ENCODE measurements at places on chromosomes 16 and 17. TPM values are rescaled to one million over a fixed set of nuclear protein-coding genes. Genes with fewer than 3 reads are reported as not detected.

C17orf100 gene
- polyA plus RNA-seq: 12.3 TPM

PRSS27 gene
- 5.2 TPM for polyA plus RNA-seq

NOXO1 gene
- 4.6 TPM for polyA plus RNA-seq

HNF1B gene
- 0.61 TPM for polyA plus RNA-seq

ESRP2 gene
- 1.8 TPM for polyA plus RNA-seq

MYO18A gene
- polyA plus RNA-seq: 55.9 TPM

ITGAD gene
- polyA plus RNA-seq: not detected

BAIAP2 gene
- polyA plus RNA-seq: 87.8 TPM

SIRT7 gene
- 15.7 TPM for polyA plus RNA-seq

WNT9B gene
- polyA plus RNA-seq: not detected

DNA sequence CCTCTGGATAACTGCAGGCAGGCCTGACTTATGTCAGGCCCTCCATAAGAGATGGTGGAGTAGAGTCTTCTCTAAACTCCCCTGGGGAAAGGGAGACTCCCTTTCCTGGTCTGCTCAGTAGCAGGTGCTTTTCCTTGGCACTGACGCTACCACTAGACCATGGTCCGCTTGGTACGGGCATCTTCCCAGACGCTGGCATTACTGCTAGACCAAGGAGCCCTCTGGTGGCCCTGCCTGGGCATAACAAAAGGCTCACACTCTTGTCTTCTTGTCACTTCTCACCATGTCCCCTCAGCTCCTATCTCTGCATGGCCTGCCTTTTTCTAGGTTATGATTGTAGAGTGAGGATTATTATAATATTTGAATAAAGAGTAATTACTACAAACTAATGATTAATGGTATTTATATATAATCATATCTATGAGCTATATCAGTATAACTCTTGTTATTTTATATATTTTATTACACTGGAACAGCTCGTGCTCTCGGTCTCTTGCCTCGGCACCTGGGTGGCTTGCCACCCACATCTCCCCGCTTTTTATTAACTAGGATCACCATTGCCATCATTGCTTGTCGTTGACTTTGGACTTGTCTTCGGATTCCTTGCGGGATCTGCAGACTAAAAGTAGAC, 59.8 kb upstream of the ARL4D start:
- peak; percentile 92 for DNase-seq

GRCh38 chr16:2250652-2251295, 613 bp downstream of the ECI1 start:
- peak; percentile 4 for DNase-seq

GRCh38 chr17:348692-349425, 3.7 kb downstream of the RPH3AL start:
- DNase-seq: no peak

DNA sequence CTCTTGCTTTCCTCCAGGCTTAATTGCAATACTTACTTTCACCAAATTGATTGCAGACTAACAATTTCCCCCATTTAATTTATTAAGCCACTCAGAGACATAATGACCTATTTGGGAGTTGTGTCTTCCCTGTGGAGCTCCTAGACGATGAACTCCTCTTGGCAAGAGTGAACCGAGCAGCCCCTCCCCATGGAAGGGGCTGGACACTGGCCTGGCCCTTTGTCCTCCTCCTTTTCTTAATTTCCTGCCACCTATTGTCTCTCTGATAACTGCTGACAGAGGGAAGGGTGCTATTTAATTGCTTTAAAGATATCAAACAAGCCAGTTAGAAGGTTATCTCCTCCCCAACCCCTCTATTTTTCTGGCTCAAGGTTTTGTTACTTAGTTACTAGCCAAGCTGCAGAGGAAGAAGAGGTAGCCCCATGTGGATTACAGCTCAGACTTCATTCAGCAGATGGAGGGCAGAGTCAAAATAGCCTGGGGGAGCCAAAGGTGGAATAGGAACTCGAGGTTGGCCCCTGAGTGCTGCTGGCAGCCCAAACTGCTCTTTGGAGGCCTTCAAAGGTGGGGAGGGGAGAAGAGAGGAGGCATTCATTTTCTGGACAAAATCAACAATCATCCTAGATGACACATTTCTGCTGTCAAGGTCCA, 3.7 kb upstream of the SSTR2 start:
- no peak for DNase-seq

DNA sequence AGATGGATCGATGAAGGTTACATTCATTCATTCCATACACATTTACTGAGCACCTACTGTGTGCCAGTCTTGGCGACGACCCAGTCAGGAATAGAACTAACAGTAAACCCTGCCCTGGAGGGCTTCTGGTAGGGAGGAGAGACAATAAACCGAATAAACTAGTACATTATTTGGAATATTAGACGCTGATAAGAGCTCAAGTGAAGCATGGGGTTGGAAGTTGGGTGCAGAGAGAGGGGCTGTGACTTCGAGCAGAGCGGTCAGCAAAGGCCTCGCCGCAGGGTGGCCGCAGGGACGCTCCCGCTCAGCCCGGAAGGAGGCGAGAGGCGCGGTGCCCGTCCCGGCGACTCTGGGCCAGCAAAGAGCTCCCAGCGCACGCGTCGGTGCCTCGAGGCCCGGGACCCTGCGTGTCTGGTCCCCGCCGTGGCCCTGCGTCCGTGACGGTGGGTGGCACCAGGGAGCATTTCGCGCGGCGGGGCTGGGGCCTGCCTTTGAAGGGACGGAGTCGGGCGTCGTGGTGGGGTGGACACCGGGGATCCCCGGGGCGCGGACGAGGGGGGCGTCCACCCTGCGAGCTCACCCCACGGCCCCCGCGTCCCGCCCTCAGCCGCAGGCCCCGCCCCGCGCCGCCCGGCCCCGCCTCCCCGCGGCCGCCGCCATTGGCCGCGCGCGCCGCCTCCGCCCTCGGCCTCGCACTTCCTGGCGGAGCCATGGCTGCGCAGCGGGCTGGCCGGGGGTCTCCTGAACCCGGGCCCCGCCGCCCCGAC, at the start of gene KLHL36:
Gene KLHL36 (plus strand): TSS at position 684 of the 767 bp plus-strand sequence. CDS start 2,357 bp downstream, outside the sequence.
- peak; percentile 81 for DNase-seq

GRCh38 chr17:36686123-36686669, 84.8 kb downstream of the MRM1 start:
- no peak for DNase-seq

DNA sequence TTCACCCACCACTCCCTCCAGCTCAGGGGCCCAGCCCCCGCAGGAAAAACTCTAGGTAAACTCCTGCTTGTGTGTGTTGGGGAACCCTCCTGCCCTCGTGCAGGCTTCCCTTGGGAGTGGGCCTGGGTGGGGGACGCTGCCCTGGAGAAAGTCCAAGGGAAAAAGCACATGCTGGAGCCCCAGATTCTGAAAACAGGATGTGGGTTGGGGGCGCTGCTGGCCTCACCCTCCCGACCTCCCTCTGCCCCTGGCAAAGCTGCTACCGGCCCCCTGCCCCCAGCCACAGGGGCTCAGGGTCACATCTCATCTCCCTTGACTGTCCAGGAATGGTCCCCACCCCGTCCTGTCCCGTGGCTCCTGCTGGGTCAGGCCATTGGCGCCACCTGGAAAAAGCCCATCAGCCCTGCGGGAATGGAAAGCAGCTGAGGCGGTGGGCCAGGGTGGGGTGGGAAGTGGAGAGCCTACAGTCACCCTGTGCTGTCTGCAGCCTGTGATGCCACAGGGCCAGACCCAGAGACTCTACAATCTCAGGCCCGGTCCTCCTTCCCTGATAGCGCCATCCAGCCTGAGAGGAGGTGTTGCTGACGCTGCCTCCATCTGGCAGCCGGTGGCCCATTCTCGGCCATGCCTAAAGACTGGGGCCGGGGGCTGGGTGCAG, 2.5 kb upstream of the GJD3 start:
- no peak for DNase-seq

GRCh38 chr17:8384801-8385378, 1.9 kb upstream of the RPL26 start:
- DNase-seq: no peak

DNA sequence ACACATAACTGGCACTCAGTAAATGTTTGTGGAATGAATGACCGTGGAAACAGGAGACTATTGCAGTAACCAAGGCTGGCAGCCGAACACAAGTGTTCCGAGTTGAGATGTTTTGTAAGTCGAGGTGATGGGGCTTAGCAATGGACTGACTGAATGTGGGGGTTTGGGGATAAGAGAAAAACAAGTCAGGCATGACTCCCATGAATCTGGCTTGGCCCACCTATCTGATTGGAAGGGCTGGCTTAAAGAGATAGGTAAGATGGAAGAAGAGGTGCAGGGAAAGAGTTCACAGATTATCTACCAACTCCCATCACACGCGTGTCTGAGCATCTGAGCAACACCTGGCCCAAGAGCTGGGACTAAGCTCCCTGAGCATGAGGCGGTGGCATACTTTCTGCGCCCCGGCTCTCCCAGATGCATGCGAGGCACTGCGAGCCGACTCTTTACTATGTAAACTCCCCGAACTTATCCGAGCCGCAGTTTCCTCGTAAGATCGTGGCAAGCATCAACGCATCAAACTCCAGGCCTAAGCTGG, 539 bp downstream of the IFT20 start:
- DNase-seq: no peak

GRCh38 chr16:17273142-17273561, 197.6 kb downstream of the XYLT1 start:
- no peak for DNase-seq

DNA sequence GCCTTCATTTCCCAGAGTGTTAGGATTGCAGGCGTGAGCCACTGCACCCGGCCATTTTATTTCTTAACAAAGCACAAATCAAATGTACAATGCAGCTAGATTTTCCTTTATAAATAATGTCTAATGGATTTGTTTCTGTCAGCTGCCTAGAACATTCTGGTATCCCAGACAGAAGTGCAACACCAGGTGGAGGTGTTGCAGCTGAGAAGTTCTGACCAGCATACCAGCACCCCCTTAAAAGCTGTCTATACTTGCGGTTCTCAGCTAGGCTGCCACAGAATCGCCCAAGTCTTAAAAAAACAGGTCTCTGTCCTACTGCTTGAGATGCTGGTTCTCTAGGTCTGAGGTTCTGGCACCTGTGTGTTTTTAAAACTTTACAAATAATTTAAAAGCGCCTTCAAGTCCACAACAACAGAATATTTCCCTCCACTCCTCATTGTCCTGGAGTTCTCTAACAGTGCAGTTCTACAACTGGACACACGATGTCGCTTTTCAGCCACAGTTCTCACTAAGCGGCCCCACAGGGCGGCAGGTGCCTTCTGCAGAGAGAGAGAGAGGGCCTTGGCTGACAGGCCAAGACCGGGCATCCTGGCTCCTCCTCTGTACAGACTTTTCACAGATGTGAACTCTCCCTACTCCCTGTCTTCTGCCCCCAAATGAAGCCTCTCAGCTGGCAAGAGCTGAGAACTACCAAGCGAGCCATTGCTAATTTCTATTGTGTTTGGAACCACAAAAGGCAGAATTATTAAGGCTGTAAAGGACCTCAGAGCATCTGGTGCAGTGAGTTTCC, 32.6 kb upstream of the MEOX1 start:
- peak; percentile 96 for DNase-seq

DNA sequence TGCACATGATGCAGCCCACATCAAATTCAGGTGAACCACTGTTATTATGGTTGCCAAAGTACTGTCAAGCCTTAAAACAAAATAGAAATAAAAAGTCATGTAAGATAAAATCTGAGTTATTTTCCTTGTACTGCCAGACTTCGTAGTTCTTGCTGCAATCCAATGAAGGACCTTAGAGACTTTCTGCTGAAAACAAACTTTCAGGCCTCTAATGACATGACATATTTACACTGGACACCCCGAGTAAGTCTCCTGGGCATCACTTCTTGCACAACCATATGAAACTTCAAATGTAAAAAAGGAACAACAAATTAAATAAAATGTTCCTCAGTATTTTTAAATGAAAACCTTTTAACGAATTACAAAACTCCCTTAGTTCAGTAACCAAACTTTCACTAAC, 66.7 kb downstream of the TOX3 start:
- no peak for DNase-seq

- DNase-seq: no peak
Observed at GRCh38 chr16:65314627-65315008, 192.8 kb upstream of the CDH11 start.

DNA sequence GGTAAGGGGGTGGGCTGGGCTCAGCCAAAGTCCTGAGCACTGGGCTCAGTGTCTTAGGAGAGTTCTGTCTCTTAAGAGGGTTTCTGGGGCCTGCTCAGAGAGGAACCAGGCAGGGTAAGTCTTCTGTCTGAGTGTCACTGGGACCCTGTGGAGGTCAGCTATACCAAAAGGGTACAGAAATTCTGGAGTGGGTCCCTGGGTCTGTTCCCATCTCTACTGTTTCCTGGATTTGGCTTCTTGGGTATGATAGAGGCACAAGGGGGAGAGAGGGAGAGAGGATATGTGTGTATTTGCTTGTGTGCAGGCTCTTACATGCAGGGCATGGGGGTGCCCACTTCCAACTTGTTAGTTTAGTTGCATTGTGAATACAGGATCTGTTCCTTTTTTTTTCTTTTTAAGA, 1.6 kb downstream of the E2F4 start:
- DNase-seq: no peak

GRCh38 chr16:86325360-86325759, 185.0 kb upstream of the FOXF1 start:
- no peak for DNase-seq

- DNase-seq: no peak
Observed at GRCh38 chr16:11234884-11235702, 20.9 kb downstream of the SOCS1 start.

DNA sequence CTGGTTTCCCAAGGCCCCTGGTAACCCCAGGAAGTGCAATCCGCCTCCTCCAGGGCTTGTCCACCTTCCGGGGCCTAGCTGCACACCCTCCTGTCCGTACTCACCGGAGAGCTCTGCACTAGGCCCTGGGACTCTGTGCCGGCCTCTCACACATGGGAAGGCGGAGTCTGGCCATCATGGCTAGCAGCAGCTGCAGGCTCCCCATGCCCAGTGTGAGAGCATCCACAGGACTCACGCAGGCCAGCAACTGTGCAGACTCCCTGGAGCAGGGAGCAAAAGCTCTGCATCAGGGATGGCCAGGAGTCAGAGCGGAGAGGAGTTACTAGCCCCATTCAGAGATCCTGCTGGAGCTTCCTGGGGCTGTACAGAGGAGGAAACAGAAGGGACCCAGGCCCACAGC, 20.2 kb downstream of the FOXN1 start:
- no peak for DNase-seq

DNA sequence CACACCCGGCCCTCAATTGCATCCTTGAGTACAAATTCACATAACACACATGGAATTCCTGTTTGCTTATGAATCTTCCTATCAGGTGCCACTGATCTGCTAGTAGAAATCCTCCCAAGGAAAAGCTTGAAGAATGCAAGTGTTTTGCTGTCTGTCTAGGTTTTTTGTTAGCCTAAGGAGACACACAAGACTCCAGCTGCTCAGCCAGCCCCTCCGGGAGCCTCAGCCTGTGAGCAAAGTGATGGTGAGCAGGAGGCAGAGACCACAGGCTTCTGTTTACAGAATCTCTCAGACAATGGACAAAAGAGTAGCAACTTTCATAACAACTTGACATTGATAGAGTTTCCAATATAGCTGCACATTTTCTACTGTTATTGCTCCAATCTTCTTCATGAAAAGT, 18.4 kb upstream of the PRKCA start:
- no peak for DNase-seq

- no peak for DNase-seq
Observed at GRCh38 chr16:82005027-82005830, 6.0 kb downstream of the SDR42E1 start.

GRCh38 chr17:76738468-76738850, 540 bp downstream of the MFSD11 start:
- DNase-seq: peak; percentile 27
